ENCODE measurements at places on chromosomes 11 and 22.

GRCh38 chr11:77770629-77771028 is 49.9 kb downstream of the RSF1 start:
- no peak overlapping the region for H3K27ac ChIP-seq
- no peaks in the 10 kb centered on the region for H3K36me3 ChIP-seq
- no peak overlapping the region for H3K4me3 ChIP-seq
- DNase-seq: no peak
- H3K4me1 ChIP-seq: peaks cover 4% of the 10 kb centered on the region
- H3K27me3 ChIP-seq: no peaks in the 10 kb centered on the region

- H3K27me3 ChIP-seq: no peaks in the 10 kb centered on the region
- no peaks in the 10 kb centered on the region for H3K36me3 ChIP-seq
- no peak overlapping the region for H3K27ac ChIP-seq
- DNase-seq: no peak
- no peaks in the 10 kb centered on the region for H3K4me1 ChIP-seq
These were observed 28.5 kb downstream of the RSPH14 start for GRCh38 chr22:23113067-23113846.

- DNase-seq: no peak
- H3K4me1 ChIP-seq: no peaks in the 10 kb centered on the region
- no peak overlapping the region for H3K4me3 ChIP-seq
- H3K36me3 ChIP-seq: no peaks in the 10 kb centered on the region
These were observed 941.7 kb downstream of the NTM start for GRCh38 chr11:132312161-132312560.

DNA sequence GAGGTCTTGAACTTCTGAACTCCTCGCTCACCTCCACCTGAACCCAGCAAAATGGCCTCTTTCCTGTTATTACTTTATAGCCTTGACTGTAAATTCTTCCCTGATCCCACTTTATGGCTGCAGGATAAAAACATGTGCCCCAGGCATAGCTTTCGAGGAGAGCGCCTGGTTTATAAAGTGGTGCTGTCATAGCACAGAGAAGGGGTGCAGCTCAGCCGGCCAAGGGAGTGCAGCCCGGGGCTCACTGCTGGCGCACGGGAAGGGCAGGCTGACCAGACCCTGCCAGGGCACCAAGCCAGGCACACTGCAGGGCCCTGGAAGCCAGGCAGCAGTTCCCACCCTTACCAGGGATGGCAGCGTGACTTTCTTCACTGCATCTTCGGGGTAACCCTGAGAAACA is 50.9 kb downstream of the ISX start:
- H3K27me3 ChIP-seq: peaks cover 5% of the 10 kb centered on the region
- no peak overlapping the region for H3K4me3 ChIP-seq
- H3K4me1 ChIP-seq: no peaks in the 10 kb centered on the region
- H3K36me3 ChIP-seq: no peaks in the 10 kb centered on the region

DNA sequence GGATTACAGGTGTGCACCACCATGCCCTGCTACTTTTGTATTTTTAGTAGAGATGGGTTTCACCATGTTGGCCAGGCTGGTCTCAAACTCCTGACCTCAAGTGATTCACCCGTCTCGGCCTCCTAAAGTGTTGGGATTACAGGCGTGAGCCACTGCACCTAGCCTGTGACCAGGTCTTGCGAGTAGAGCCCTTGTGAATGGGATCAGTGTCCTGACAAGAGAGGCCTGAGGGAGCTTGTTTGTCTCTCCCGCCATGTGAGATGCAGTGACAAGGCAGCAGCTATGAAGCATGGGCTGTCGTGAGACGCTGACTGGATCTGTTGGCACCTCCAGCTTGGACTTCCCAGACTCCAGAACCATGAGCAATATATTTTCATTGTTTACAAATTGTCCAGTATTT is 69.3 kb downstream of the LRRC32 start:
- no peak overlapping the region for H3K4me3 ChIP-seq
- H3K4me1 ChIP-seq: peaks cover 14% of the 10 kb centered on the region
- H3K36me3 ChIP-seq: no peaks in the 10 kb centered on the region
- no peak overlapping the region for H3K27ac ChIP-seq

DNA sequence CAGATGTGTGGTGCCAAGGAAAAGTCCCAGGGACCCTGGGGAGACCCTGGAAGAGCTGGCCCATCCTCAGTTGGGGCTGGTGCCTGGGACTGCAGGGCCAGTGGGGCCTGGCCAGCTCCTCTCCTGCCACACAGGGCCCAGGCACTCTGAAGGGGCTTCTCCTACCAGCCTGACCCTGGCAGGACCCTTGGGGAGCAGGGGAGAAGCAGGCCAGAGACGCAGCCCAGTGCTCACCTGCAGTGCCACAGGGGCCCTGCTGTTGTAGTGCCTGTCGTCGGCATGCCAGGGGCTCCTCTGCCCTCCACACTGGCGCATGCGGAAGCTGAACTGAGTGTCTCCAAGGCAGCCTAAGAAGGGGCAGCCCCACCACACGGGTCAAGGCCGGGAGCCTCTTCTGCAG is 9.1 kb downstream of the DENND6B start:
- no peak overlapping the region for H3K4me3 ChIP-seq
- H3K4me1 ChIP-seq: peaks cover 14% of the 10 kb centered on the region
- H3K27ac ChIP-seq: no peak overlapping the region

GRCh38 chr11:133985981-133986944 is 29.5 kb upstream of the IGSF9B start:
- no peak overlapping the region for H3K27ac ChIP-seq
- H3K27me3 ChIP-seq: peaks cover under 1% of the 10 kb centered on the region
- DNase-seq: no peak
- H3K36me3 ChIP-seq: no peaks in the 10 kb centered on the region
- no peak overlapping the region for H3K4me3 ChIP-seq
- H3K4me1 ChIP-seq: no peaks in the 10 kb centered on the region

- H3K4me3 ChIP-seq: no peak overlapping the region
- H3K4me1 ChIP-seq: no peaks in the 10 kb centered on the region
- no peaks in the 10 kb centered on the region for H3K27me3 ChIP-seq
- no peaks in the 10 kb centered on the region for H3K36me3 ChIP-seq
- DNase-seq: peak; percentile 60
- no peak overlapping the region for H3K27ac ChIP-seq
These were observed 9.0 kb downstream of the TNNT3 start for GRCh38 chr11:1928470-1928890.
